Activated CD4-positive, alpha-beta T cell treated with anti-CD3 and anti-CD28 coated beads, Interleukin-2, Interleukin-4, amounts not matched to agents 100 ng/mL and 50 ng/mL, durations not matched to agents 16 hours and 8 hours (primary cell): ENCODE measurements at places on chromosomes 5 and 9.

GRCh38 chr9:70003901-70004714, 39.5 kb upstream of the MAMDC2 start:
- no peak for DNase-seq

- DNase-seq: no peak
These were observed 97.9 kb upstream of the LPAR1 start for GRCh38 chr9:111136180-111136579.

DNA sequence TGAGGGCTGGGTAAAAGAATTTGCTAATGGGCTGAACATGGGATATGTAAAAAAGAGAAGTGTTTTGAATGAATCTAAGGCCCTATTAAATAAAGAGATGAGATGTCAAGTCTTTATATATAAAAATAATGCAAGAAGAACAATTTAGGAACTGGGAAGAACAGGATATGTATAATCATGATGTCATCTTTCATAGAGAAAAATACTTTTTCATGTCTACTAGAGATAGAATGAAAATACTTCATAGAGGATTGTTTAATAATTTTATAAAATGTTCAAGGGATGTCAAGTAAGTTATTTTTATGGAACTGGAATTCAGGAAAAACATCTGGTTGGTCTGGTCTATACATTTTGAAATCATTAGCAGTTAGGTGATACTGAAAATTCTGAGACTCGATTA, 799.0 kb upstream of the CTNND2 start:
- DNase-seq: no peak

- no peak for DNase-seq
These were observed 62.2 kb upstream of the SLC12A2 start for GRCh38 chr5:128021411-128021810.

- no peak for DNase-seq
These were observed 6.1 kb downstream of the RPS14 start for GRCh38 chr5:150443242-150444075.

- peak; percentile 70 for DNase-seq
These were observed 83.9 kb upstream of the GRAMD2B start for GRCh38 chr5:126339215-126339805.

- DNase-seq: no peak
These were observed 579.7 kb upstream of the ZNF608 start for GRCh38 chr5:125326150-125326510.

DNA sequence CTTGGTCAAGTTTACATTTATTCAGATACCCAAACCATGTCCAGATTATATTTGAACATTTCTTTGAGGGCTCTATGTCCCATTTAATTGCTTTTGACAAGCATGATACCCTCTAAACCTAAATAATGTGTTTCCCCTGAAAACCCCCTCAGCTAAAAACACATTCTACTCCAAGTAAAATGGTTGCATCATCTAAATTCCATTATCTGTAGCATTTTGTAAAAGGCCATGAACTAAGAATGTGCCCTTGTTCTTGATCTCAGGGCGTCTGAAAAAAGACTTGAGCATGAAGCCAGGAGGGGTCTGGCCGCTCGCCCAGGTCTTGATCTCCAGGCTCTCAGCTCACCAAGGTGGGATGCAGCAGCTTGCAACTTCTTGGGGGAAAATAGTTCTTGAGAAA, 53.5 kb upstream of the ERCC6L2 start:
- DNase-seq: no peak

DNA sequence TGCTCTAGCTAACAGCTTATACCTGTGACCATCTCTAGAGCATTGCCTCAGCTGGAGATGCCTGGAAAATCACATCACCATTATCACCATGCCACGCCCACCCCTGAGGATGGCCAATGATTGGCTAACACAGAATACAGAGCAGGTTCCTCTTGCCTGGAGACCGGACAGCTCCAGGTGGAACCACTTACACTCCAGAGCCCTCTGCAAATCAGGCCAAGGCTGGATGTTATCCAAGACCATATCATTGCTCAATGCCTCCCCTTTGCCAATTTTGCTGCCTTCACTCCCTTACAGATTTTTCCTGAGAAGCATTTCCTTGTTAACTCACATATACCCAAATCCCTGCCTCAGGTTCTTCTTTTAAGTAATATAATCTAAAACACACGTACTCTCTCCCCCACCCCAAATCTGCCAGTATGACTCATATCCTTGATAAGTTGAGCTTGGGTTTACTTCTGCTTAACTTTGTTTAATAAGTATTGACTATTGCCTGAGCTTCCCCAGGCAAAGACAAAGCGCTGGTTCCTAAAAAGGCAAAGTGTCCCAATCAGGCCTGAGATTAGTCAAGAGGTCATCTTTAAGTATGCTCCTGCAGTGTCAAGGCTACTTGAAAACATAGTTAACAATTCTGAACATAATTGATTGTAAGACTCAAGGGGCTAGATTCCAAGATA, 309.6 kb downstream of the EPB41L4A start:
- DNase-seq: no peak

DNA sequence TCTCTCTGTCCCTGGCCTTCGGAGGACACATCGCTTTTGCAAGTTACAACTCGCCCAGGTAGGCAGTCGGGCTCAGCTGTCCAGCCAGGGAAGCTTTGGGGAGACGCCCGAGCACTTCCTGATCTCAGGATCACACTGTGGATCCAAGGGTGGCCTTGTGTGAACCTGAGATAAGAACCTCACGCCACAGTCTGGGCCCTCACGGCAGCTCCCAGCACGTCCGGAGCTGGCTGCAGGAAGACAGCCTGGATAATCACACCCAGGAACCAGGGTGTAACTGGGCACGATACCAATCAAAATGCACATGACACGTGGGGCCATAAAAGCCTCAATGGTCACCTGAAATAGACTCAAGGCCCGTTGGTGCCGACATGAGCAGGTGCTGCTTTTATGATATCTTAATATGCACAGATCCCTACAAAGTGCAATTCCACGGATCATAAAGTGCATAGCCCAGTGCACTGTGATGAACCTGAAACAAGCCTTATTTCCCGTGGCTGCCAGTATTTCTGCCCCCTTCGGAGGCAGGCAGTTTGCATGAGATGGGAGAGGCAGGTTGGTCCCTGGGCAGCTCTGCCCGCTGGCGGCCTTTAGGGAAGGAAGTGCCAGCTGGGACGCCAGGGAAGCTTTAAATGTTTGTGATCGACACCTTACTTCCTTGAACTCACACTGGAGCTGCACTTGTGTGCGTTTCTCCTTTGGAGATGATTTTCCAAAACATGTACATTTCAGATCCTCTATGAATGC, 14.5 kb downstream of the SLC6A18 start:
- DNase-seq: no peak

DNA sequence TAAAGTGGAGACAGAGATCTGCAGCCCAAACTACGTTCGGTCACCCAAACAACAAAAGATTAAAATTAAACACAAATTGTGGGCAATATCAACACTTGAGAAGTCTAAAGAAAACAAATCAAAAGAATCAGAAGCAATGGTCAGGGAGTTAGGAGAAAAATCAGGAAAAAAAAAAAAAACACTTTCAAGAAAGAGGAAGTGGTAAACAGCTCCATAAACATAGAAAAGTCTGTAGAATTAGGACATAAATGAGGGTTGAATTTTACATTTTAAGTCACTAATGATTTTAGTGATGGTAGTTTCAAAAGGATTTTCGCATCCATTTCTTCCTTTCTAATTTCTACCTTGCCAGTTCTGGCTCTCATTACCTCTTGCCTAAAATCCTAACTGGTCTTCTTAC, 10.1 kb downstream of the RNF145 start:
- DNase-seq: no peak

DNA sequence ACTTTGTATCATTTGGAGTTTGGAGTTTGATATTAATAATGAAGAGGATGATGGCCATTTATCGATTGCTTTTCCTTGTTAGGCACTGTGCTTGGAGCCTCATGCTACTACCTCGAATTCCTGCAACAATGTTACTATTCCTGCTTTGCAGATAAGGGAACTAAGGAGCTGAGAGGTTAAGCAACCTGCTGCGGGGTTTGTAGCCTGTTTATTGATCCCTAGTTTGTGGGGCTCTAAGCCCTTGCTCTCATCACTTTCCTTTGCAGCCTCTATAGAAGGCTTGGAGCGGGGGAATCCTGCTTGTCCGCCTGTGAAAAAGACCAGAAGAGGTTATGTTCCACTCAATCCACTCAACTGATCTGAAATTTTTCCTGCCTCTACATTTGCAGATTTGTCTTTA, 15.8 kb downstream of the ARHGEF28 start:
- DNase-seq: no peak

DNA sequence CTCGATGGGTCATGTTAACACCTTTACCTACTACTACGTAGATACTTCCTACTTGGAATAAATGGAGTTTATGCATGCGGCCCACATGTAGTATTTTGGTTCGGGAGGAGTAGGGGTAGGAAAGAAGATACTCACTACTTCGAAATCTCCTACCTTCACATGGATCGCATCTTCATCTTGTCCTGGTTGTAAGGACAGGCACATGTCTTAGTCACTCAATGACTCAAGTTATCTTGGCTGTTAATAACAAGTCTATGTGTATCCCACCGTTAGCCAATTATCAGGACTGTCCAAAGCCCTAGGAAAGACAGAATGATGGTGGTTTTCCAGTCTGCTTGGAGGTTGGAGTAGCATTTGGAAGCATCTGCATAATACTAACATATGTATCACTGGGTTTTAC, 24.1 kb downstream of the CMYA5 start:
- DNase-seq: no peak

DNA sequence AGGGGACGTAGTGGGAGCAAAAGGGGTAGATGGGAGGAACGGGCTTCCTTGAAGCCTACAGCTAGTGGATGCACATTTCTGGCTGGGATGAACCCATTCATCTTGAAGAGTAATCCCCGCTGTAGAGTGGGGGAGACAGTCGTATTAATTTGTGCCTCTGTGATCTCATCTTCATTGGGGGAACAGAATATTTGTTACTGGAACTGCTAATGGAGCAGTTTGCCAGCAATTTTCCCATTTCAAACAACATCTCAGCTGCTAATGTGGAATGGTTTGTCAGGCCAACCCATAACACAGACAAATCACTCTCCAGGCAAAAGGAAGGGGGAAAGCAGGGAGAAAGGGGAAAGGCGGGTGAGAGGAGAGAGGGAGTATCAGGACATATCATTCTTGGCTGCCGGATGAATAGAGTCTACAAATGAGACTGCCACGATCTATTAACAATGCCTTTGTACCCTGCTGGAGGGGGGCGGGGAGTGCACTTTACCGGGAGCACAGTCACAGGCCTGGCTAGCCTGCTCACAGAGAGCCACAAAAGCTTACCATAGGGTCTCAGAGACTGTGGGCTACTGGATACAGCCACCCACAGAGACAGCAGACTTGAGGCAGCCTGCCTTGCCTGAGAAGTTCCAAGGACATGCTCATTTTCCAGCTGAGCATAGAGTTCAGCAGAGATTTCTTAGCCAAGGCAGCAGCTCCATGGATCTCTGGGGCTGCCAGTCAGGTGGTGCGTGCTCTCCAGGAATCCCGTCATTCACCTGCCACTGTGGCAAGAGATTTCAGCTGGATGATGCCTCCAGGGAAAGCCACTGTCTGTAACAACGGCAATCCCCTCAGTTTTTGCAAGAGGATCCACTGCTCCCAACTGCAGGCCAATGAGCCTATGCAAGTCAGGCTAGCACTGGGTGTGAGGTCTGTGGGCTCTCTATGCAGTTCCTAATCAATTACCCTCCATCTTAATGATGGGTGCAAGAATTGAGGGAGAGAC, 217.7 kb upstream of the PANK3 start:
- no peak for DNase-seq

- no peak for DNase-seq
These were observed 64.4 kb downstream of the UGCG start for GRCh38 chr9:111961009-111961408.

DNA sequence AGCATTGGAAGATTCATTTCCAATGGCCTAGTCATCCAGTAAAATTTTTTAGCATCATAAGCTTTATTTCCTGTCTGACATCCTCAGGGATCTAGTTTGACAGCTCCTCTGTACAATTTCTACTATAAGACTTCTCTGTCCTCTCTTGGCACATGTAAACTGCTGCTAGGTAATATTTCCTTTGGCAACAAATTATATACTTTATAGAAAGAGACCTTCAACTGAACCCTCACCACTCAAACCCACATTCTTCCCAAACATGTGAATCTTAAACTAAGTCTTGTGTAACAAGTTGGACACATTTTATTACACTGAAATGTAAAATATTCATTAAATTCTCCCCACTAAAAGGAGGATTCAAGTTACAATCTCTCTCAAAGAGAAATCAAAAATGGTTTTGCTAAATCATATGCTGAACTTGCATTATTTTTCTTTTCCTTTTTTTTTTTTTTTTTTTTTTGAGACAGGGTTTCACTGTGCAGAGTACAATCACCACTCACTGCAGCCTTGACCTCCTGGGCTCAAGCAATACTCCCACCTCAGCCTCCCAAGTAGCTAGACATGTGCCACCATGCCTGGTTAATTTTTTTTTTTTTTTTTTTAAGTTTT, 36.9 kb downstream of the SCAI start:
- no peak for DNase-seq

DNA sequence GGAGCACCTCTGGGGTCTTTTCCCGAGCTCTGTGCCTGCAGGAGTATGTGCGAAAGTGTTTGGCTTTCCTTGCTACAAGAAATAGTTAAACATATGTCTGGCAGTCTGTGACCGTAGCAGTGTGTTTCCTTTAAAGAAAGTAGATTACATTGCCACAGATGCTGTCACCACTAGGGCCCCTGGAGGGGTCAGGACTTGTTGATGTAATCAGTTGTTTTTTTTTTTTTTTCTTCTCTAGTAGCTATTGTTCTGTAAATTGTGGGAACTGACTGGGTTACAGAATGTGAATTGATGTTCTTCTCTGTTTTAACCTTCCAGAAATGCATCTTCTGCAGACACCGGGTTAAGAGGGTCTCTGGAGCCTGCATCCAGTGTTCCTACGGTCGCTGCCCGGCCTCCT, 345.6 kb downstream of the KDM4C start:
- DNase-seq: no peak

- DNase-seq: peak; percentile 1
These were observed 316.1 kb downstream of the DMRT2 start for GRCh38 chr9:1366276-1366675.

GRCh38 chr9:37730256-37730655, 23.3 kb upstream of the TRMT10B start:
- no peak for DNase-seq

- no peak for DNase-seq
These were observed 1793.8 kb upstream of the WWC1 start for GRCh38 chr5:166497496-166498104.

GRCh38 chr5:67543720-67544270, 347.2 kb upstream of the CD180 start:
- no peak for DNase-seq

- DNase-seq: no peak
These were observed 38.1 kb upstream of the SARDH start for GRCh38 chr9:133775951-133776905.

- DNase-seq: no peak
These were observed 2.6 kb downstream of the HMMR start for GRCh38 chr5:163463063-163463435.
